GM04504 (cell line): ENCODE measurements at places on chromosomes 7 and 10.

DNA sequence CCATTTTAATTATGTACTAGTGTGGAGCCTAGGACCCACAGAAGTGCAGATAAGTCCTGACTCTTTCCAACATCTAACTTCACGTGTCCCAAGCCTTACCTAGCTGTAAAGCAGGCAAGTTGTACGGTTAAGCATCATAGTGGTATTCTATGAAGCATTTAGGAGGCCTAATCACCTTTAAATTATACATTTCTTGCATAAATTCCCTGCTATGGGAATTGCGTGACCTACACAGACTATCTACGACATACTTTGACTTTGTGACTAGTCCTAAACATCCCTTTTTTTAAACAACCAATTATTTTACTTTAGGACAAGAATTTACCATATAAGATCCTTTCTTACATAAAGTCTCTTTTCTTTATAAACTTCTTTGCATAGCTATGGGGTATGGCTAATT, 37.7 kb upstream of the LRGUK start:
- DNase-seq = no peak

- no peak for DNase-seq
These were observed 39.5 kb downstream of the TACR2 start for GRCh38 chr10:69377191-69377590.

- DNase-seq = no peak
These were observed 171.7 kb downstream of the JAZF1 start for GRCh38 chr7:28008911-28009310.

GRCh38 chr7:38795593-38795992, 113.4 kb downstream of the VPS41 start:
- no peak for DNase-seq

DNA sequence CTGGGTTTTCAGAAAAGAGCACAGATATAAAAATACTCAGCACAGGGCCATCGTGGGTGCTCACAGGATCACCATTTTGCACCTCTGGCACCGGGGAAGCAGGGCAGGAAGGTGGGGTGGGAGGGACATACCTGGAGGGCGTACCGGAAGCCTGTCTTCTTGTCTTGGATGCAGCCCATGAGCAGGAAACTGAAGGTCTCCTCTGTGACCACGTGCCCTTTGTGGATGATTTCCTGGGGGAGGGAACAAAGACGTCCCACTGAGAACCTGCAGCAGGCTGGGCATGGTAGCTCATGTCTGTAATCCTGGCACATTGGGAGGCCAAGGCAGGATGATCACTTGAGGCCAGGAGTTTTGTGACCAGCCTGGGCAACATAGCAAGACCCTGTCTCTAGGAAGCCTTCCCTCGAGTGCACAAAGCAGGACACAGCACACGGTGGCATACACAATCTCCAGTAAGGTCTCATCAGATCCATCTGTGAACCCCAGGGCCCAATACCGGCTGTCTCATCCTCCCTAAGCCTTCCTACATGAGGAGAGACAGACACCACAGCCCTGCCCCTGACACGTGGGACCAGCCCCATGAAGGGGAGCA, 9.5 kb downstream of the PTCD1 start:
- no peak for DNase-seq

DNA sequence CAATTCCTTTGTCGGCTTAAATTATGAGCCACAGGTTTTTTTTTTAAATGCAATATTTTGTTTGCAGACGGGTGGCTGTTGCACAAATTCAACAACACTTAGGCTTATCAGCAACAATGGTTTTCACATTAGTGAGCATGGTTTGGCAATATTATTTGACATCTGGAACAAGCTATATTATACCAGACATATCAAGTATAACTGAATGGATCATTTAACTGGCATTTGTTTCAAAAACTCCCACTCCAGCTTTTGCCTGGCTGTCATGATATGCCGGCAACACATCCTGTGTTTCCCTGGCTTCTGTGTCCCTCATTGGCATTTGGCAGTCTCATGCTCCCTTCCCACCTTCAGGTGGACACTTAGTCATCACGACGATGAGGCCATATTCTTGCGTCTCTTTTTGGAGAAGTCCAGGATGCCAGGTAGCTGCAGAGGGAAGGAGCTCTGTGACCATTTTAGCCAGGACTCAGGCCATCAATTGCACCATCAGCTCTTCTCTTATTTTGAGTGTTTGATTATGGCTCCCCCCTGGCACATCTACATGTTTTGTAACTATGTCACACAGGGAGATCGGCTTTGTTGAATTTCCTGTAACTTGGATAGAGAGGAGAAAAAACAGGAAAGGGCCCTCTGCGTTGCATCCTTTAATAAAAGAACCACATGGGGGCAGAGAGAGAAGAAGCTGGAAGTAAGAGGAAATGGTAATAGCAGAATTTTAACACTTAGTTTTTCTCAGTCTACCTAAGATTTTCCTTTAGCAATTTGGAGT, 413.9 kb downstream of the LRMDA start:
- no peak for DNase-seq

GRCh38 chr10:126233182-126234148, 154.8 kb downstream of the ADAM12 start:
- DNase-seq = no peak
